ENCODE measurements at places on chromosomes 6 and 20.

GRCh38 chr6:163958646-163959045, 544.1 kb downstream of the QKI start:
- DNase-seq: no peak

GRCh38 chr20:50244352-50245149, 53.9 kb downstream of the CEBPB start:
- DNase-seq: no peak

GRCh38 chr20:32987044-32987825, 17.0 kb downstream of the SUN5 start:
- no peak for DNase-seq

- peak; percentile 53 for DNase-seq
These were observed 16.2 kb downstream of the METTL24 start for GRCh38 chr6:110341663-110342596.

DNA sequence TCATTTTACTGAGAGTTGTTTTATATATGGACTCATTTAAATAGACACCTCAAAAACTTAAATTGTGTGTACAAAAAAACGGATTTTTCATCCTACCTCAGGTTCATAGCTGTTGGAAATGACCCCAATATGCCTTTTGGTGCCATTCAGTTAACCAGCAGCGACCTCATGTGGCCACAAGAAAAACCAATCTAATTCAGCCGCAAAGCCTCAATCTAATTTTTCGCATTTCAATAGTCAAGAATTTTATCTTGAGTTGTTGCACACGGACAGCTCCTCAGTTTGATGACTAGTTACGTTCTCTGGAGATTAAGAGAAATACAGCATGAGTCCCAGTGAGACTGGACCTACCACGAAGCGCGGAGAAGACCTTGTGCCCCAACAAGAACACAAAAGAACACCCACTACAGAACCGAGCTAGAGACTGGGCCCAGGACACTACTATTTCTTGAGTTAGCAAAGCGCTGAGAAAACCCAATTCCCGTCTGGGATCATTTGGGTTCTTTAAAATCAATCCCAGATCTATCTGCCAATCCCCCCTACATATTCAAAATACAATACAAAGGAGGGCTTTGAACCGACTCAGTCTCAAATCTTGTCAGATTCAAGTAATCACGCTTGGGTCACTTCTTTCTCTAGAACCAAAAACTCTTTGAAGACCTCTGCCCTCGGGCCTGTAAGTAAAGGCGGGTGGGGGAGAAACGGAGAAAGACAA, 1.1 kb downstream of the TCP11 start:
- DNase-seq: peak; percentile 54

DNA sequence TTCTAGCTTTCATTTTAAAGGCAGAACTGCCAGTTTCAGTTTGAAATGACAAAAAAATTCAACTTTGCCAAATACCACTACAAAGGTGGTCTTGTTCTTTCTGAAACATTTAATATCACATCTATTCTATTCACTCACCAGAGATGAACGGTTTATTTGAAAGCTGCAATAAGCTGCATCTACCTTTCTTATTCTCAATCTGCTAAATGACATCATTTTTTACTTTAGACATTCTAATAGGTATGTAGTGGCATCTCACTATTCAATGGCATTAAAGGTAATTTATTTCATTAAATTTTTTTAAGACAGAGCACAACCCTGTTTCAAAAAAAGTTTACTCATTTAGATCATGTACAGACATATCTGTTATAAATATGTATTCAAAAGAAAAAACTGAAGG, 66.5 kb upstream of the SMIM29 start:
- DNase-seq: no peak

DNA sequence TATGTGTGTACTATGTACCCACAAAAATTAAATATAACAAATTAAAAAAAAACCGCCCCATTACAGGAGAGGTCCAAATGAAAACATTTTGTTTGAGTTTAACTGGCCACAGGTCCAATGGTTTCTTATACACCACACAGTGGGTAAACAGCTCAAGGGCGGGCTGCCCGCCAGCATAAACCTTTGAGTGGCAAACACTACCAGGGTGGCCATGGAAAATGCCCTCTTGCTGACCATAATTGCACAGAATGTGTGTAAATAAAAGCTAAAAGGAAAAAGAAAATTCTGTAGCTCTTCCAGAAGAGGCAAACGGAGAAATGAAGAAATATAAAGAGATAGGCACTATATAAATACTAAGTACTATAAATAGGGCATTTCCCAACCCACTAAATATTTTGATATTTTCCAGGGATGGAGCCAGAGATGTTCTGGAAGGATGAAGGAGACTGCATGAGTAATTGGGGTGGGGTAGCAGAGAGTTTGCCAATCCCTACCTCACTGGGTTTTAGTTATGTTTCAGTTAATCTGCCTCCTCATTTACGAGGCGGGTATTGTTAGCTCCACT, 1.1 kb upstream of the CDC5L start:
- DNase-seq: no peak

DNA sequence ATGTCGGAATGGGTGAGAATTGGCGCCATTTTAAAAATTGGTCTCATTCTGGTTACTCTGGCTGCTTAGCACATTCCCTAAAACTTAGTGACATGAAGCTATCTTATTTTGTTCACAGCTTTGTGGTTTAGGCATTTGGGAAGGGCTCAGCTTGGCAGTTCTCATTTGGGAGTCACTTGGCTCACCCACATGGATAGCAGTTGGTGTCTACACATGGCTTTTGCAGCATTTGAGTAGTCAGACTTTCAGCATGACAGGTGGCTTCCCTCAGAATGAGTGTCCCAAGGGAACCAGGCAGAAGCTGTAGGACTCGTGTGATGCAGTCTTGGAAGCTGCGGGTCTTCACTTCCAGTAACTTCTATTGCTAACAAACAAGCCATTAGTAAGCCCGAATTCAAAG, 64.6 kb downstream of the UST start:
- no peak for DNase-seq

DNA sequence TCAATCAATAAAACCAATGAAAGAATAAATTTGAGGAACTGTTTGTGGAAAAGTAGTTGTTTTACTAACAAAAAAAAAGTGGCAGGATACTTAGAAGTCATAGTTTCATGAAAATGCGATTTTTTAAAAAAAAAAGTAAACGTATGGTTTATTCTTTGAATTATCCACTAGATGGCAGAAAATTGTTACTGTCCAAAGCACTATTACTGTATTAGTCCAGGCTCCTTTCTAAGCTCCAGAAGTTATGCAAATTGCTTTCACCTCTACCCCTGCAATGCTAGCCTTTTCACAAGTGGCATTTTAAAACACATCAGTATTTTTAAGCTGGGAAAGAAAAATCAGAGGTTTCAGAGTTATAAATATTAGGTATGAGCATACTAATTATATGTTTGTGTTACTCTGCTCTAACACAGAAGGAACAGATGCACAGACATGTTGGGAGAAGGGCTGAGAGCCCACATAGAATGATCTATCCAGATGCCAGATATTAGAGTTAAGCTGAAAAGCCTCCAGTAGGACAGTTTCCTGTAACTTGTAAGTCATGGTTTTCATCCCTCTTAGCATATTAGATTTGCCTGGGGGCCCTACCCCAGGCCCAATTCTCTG, 63.9 kb downstream of the FHL5 start:
- DNase-seq: no peak

DNA sequence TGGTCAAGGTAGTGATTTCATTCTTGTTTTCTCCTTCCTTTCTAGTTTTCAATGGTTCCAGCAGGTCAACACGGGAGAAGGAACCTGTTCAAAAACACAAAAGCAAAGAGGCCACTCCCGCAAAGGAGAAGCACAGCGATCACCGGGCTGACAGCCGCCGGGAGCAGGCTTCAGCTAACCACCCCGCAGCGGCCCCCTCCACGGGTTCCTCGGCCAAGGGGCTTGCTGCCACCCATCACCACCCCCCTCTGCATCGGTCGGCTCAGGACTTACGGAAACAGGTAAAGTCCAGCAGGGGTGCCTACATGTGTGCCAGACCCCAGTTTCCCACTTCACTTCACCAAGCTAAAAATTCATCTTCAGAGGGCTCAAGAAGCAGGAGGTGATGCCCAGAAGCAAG, 175.6 kb downstream of the DTNBP1 start:
- no peak for DNase-seq

DNA sequence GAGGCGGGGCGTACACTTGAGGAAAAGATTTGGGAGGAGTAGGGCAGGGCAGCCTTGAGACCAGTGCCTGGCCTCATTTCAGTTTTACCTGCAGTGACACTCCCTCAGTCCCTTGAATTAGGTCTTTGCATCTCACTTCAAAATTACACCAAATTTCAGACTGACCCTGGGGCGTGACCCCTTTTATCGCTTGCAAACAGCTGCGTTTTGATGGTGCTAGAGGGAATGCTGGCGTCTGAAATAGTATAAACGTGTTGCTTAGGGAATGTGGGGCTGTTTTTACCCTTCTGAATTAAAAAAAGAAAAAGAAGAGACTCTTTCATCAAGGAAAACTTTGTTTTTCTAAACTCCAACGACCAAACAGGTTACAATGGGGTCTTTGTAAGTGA, 21.0 kb downstream of the COL9A1 start:
- DNase-seq: no peak

GRCh38 chr6:132570221-132570777, at the start of gene TAAR6:
TAAR6 (plus strand) TSS chr6:132570322; CDS start chr6:132570322, 0 bp downstream.
- DNase-seq: no peak

- no peak for DNase-seq
These were observed 49.1 kb downstream of the ARMC2 start for GRCh38 chr6:108897371-108897770.

- no peak for DNase-seq
These were observed 312.0 kb downstream of the SAMD5 start for GRCh38 chr6:147820520-147820919.

GRCh38 chr20:64242003-64242796, 13.3 kb upstream of the PCMTD2 start:
- DNase-seq: no peak

DNA sequence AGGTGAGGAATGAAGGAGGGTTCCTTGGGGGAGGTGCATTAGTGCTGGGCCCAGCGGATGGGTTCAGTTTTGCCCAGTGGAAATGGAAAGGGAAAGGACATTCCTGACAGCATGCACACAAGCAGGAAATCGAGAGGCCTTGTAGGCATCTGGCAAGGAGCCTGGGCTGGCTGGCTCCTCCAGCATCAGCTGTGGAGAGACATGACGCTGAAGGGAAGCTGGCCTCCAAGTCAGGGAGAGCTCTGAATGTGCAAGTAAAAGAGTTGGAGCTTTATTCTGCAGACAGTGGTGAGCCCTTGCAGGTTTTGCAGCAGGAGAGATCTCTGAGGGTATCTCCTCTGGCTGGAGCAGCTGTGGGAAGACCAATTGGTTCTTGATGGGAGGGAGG, 154.3 kb downstream of the MRPL14 start:
- no peak for DNase-seq

Measured in endothelial cell (in vitro differentiated cells).